ENCODE measurements at places on chromosomes 11 and 22.

GRCh38 chr11:123429336-123429735, 733 bp upstream of the GRAMD1B start:
- DNase-seq: no peak

DNA sequence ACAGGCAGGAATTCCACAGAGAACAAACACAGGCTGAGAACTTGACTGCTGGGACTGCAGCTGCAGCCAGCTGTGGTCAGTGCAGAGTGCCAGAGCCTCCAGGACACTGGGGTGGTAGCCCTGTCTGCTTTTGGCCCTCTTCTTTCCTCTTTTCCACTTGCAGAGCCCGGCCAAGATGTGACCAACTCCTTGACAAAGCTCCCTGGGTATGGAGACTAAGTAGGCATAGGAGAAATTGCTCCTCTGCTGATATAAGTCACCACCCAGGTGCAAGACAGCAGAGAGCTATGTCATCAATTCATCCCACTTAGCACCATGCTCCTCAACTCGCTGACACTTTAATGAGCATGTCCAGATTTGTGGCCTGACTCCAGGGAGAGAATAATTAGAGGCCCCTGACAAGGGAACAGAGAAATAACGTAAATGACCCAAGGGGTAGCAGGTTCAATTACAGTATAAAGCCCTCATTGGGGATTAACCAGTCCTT, 369.4 kb upstream of the B3GAT1 start:
- DNase-seq: no peak

DNA sequence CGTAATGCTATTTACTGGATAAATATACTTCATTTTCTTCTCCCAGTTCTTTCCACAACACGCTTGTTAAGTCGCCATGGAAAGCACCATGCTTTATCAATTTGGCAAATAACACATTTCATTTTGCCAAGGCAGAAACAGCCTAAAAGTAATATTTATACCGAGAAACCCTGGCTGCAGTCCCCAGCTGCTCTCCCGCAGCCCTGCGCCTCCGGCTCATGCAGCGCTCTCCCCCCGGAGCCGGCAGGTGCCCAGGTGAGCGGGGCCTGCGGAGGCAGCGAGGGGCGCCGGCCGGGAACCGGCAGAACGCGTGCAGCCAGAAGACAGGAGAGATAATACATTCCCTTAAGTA, 681 bp upstream of the ARHGEF12 start:
- DNase-seq: no peak

DNA sequence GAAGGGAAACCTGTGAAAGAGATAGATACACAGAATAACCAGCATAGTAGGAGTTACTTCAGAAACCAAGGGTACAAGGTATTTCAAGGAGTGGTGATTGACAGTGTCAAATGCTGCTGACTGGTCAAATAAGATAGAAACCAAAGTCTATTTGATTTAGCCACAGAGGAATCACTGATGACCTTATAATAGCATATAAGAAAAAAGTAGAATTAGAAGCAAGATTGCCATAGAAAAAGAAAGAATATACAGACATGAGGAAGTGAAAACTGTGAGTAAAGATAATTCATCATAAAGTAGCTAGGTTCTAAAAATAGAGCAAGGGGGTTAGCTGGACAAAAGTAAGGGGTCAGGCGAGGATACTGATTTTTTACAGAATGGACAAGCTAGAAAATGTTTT, 14.2 kb downstream of the ZBTB44 start:
- DNase-seq: no peak

GRCh38 chr11:38839071-38839470, 2241.0 kb upstream of the RAG2 start:
- DNase-seq: no peak

DNA sequence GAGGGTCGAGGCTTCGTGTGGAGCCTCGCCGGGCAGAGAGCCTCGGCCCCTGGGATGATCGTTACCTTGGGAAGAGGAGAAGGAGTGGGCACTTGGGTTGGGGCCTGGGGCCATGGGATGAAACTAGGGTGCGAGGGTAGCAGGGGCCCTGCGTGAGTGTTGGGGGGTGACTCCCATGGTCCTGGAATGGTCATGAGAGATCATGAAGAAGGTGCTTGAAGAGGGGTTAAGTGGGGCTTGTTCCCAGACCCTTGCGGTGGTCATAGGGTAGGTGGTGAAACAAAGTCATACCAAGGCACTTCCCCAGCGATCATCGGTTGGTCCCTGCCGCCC, 284 bp downstream of the CCS start:
- DNase-seq: no peak

DNA sequence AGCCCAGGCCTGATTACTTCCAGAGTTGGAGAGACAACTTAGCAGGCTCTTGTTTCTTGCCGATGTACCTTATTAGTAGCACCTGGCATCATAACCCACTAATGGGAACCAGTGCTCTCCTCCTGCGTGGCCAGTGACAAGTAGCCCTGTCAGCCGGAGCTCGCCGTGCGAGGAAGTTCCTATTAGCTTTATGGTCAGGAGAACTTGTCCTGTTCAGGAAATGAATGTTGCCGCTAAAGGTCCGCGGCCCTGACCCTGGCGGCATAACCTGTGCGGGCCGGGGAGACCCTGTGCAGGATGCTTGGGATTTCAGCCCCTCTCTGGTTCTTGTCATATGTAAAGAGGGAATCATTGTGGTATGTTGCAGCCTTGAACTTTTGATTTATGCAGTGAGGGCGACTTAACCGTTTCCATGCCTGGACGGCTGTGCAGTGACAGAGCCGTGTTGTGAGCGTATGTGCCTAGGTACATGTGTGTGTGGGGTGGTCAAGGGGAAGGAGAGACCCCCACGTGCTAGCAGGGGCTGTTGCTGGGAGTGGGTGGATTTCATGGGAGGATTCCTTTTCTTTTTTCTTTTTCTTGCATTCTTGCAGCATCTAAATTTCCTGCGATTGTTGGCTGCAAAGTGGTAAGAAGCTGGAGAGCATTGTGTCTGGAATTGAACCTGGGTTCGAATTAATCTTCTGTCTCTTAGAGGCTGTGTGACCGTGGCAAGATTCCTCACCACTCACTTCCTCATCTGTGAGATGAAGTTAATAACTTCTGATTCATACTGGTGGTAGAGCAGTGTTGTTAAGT, 15.2 kb downstream of the ZBTB16 start:
- no peak for DNase-seq

- no peak for DNase-seq
These were observed 43.6 kb upstream of the FIBIN start for GRCh38 chr11:26950260-26950719.

DNA sequence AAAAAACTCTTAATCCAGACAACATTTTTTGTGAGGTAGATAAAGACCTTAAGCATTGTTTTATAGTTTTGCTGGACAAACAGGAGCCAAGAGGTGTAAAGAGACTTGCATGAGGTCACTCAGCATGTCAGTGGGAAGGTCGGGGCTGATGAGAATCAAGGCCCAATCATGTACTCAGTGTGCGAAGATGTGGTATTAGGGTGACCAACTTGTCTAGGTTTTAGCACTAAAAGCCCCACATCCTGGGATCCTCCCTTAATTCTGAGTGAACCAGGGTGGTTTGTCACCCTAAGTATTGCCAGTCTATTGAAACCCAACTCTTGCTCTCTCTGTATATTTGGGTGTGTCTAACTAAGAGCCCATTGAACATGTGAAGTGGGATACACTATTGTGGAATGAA, 19.5 kb upstream of the SORL1-AS1 start:
- DNase-seq: no peak

DNA sequence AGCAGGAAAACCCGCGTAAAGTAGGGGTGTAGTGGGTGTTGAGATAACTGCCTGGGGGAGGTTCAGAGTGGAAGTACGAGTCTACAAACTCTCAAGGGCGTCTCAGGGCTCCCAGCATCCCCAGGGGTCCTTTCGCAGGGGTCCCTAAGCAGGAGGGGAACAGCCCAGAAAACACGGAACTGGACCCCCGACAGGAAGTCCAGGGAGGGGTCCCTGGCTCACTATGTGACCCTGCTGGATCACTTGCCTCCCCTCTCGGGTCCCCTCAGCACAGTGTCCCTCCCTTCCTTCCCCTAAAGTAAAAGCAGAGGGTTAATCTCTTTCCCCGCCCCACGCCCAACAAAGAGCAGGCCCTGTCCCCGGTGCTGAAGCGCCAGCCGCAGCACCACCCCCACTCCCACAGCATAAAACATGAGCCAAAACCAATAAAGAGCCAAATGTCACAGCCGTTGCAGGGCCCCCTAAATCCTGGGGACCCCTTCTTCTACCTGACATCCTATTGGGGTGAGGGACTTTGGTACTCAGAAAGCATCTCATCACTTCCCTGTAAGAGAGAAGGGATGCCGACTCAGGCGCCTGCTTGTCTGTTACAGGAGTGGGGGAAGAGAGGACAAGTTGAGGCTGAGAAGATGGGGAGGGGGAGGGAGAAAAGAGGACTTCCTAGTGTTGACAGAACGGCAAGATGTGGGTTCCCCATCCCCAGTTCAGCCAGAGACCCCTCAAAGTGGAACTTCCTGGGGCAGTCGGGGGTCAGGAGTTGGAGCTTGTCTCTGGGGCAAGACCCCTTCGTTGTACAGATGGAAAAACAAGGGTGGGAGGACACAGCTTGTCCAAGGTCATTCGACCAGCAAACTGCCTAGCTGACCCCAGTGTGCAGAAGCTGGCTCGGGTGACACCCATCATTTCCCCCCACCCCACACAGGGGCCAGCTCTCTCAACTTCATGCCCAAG, 1.4 kb upstream of the NEFH start:
- DNase-seq: peak; percentile 35

DNA sequence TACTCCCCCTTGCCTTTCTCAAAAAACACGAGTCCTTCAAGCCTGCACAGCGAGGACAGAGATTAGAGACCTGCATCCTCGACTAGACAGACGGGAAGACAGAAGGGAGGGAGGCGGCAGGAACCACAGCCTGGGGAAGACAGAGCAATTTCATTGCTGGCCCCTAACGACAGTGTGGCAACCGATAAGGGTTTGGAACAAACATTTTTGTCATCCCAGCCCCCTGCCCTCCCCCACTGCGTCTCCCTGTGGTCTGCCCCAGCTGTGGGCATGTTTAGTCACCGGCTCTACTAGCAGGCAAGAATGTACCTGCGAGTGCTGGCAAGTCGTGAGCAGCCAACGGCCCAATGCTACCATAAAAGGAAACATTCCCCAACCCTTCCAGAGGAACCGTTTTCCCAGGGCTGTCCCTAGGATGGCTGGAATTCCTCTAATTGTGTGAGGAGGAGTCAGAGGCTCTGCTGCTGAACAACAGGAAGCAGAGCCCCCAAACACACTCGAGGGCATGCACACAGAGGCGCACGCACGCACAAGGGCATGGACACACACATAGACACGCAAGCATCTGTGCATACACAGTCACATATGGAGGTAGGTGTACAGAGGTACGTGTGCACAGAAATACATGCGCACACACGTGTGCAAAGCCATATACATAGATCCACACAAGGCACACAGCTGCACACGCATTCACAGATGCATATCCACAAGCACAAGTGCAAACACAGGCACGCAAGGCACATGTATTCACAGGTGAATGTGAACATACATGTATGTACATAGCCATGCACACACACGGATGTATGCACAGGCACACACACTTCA, 58.3 kb downstream of the MYH9 start:
- peak; percentile 85 for DNase-seq

DNA sequence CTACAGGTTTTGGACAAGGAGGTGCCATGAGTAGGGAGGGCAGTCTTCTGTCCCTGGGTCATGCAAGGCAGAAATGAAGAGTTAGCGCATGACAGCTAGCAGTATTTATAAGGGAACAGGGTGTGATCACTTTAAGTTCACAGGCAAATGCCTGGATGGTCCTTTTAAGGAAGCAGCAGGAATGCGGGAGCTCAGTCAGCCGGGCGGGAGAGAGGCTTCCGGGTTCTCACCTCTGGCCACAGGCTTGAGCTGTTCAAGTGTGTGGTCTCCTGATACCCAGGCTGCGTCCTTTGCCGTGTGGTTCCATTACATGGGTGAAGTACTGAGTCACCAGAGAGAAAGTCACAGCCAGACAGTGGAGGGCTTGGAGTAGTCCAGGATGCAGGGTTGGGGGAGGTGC, 105.4 kb downstream of the BCR start:
- no peak for DNase-seq

DNA sequence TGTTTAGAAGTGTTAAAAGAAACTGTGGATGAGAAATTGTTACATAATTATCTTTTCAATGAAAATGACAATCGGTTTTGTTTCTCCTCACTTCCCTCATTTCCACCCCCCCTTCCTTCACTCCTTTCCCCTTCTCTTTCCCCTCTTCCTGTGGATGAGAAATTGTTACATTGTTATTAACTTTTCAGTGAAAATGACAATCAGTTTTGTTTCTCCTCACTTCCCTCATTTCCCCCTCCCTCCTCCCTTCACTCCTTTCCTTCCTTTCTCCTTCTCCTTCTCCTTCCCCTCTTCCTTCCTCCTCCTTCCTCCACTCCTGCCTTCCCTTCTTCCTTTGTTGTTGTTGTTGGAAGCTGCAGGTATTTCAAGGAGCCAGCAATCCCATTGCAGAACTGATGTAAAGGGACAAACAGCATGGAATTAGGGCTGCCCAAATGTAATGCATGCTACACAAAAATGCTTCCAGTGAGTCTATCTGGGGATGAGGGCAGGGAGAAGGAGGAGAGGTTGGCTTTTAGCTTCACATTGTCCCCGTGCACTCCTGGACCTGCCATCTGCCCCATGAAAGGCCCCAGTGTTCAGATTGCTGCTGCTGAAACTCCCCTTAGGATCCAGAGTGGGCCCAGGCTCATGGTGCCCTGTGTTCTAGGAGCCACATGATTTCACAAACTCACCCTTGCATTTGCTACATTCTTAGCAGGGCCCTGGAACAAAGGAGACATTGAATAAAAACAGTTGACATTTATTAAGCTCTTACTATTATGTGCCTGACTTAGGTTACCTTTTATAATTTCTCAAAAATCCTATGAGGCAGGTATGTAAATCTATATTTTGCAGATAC, 133.0 kb upstream of the TIMP3 start:
- DNase-seq: no peak

GRCh38 chr11:31792036-31792435, 19.1 kb downstream of the PAX6 start:
- no peak for DNase-seq

DNA sequence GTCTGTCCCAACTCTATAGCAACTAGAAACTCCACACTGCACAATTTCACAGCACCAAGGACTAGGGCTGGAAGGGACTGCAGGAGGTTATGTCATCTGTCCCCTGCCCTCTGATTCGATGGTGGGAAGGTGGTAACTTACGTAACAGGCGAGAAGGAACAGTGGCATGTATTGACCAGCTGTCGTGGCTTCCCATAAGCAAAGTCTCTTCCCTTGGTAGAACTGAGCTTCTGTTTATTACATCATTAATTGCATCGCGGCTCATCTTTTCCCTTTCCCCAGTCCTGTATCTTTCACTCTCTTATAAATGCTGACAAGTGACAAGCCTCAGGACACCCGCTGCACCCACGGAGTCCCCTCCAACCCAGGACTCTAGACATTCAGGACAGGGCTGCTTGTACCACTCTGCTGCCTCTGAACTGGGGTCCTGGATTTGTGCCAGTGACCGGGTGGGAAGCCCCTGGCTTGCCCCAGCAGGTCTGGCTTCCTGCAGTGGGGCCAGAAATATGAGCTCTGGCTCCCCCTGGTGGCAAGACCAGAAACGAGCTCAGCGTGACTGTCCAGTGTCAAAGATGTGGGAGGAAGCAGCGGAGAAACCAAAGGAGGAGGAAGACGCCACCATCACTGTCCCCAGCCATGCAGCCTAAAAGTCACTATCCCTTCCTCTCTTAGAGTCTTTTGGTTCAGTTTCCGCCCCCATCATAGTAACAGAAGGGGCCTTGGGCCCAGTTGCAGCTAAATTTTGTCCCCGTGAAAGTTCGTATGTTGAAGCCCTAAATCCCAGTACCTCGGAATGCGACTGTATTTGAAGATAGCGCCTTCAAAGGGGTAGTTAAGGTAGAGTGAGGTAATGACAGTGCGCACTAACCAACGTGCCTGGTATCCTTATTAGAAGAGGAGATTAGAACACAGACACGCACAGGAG, 84.5 kb downstream of the ISX start:
- DNase-seq: peak; percentile 58
